WERI-Rb-1 (cell line): ENCODE measurements at places on chromosomes 7 and 10.

- DNase-seq = no peak
These were observed 38.8 kb downstream of the AKR1B15 start for GRCh38 chr7:134587750-134588149.

DNA sequence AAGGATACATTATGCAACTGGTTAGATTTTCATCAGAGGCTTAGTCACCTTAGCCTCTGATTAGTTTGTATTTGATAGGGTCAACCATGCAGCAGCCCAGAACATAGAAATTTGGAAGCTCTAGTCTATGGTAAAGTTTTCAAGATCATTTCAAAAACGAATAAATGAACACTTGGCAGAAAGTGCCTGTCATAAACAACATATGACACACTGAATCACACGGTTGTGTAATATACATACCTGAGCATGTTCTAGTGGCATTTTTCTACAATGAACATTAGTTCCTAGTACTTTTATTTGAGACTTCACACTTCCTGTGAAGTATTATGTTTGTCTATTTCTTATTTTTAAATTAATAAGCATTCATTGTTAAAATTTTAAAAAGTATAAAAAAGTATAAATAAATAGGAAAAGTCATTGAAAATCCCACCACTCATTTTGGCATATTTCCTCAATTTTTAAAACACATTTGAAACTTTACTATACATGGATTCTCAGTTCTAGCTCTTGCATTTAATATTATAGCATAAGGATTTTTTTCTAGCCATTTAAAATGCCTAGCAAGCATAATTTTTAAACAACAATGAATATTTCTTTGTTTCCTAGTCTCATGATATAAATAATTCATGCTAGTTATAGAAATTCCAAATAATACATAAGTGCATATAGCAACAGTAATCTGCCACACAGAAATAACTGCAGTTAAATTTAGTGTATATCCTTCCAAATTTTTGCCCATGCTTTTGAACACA lies 25.7 kb upstream of the PRPS1L1 start:
- DNase-seq = no peak

DNA sequence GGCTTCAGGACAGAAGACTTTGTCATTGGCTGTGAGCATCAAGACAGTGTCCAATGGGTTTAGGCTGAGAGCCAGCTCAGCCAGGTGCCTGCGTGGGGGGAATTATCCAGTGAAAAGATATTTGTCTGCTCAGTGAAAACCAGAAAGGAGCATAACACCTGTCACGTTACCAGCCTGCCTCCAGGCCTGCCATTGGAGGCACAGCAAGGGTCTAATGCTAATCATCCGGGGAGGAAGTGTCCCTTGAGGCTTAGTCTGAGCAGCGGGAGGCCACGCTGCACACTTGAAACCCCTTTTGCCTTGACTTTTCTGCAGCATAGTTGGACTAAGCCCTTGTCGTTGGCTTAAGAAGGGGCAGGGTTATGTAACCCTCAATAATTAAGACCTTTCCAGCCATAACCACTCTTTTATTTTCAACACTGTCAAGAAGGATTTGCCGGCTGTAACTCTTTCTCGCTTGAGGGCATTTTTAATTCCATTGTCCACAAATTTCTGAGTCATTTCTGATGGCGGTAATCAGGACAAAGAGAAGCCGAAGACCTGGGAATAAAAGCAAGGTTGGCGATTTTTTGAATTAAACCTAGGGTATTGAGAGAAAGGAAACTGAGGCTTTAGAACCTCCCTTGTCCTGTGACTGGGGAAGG lies 639.6 kb upstream of the FOXK1 start:
- peak; percentile 72 for DNase-seq

DNA sequence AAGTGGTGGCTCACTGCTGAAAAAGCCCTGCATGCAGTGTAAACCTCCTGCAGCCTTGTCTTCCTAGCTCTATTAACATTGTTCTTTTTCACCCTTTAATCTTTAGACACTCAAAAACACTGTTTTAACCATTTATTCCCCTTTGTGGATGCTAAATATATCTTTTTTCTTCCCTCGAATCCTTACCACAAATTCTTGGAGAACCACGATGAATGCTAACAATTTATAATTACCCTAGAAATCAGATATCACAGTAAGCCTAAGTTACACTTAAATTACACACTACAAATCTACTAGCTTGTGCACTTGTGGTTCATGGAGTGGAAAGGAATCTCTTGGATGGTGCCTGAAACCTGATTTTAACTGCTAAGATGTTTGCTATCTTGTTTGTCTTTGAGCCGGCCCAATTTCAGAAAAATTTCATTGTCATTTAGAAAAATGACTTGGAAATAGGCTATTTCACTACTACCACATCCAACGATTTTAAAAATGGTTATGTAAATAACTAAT lies 125.1 kb upstream of the NOBOX start:
- no peak for DNase-seq

DNA sequence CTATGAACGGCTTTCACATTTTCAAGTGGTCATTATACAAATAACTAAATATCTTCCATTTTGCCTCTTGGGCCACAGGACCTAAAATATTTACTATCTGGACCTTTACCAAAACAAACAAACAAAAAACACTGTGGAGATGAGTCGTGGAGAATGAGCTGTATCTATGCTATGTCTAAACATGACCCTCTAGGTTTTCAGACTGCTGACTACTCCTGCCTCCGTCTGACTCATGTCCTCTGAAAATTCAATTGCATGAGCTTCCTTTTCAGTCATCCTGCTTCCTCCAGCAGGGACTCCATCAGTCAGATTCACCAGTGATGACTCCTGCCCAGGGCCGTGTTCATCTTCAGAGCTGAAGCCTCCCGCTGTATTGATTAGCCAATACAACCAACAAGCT lies 96.8 kb downstream of the COL28A1 start:
- DNase-seq = no peak

DNA sequence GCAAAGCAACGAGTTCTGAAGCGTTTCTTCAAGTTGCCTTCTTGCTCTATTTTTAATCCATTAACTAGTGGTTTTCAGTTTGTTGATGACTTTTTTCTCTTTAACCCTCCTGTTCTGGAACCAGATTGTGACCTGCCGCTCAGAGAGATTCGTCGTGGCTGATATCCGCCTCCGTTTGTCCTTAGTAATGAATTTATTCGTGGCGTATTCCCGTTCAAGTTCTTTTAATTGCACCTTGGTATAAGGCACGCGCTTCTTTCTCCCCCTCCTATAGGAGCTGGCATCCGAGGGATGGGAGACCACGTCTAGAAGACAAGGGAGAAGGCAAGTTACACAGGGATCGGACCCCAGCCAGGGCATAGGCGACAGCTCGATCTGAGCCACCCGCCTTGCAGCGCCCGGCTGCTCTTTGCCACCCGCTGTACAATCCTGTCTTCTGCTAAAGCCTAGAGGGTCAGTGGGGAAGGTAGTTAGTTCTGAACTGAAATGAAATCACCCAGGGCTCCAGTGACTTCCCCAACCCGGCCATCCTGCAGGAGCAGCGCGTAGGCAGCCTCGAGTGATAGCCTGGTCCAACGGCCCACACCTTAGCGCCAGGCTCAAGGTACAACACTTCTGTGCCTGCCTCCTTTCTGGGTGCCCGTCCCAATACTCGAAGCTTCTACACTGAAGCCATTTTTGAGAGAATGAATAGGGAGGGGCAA lies 1.6 kb downstream of the HOXA13 start:
- DNase-seq = no peak

GRCh38 chr10:71379118-71379766 lies 17.5 kb upstream of the CDH23 start:
- DNase-seq = no peak

DNA sequence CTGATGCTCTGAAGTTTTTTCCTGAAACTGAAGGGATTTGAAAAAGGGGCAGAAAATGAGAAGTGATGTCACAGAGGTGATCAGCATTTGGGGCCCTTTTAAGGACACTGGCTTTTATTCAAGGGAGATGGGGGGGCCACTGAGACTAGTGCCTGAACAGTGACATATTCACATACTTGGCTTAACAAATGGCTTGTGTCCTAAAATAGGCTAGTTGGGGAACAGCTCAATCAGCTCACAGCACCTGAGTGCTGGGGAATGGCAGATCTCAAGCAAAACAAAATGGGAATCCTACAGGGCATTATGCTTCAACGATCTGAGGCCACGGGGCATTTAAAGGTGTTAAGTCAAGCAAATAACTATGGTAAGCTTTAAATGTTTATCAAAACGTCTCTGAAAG lies 90.1 kb downstream of the UBE2H start:
- no peak for DNase-seq

DNA sequence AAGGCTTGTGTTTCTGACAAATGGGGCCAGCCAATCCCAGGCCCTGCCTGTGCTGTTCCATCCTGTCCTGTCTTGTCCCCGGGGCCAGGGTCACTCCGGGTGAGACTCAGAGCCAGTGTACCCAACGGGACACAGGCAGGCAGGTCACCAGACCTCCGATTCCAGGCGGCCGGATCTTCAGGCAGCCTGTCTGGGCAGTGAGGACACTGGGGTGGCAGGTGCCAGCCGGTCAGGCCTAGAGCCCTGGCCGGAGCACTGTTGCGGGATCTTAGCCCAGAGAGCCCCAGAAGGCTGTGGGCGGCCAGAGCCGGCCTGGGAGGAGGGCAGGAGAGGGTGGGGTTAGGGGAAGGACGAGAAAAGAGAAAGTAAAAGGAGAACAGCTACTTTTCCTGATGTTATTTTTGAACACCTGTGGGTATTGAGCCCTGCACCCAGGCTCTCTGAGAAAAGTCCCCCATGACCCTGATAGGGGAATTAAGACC lies 134.3 kb upstream of the TNRC18 start:
- DNase-seq = peak; percentile 28
